CD8-positive, alpha-beta T cell (primary cell): ENCODE measurements at places on chromosomes 13 and 19.

DNA sequence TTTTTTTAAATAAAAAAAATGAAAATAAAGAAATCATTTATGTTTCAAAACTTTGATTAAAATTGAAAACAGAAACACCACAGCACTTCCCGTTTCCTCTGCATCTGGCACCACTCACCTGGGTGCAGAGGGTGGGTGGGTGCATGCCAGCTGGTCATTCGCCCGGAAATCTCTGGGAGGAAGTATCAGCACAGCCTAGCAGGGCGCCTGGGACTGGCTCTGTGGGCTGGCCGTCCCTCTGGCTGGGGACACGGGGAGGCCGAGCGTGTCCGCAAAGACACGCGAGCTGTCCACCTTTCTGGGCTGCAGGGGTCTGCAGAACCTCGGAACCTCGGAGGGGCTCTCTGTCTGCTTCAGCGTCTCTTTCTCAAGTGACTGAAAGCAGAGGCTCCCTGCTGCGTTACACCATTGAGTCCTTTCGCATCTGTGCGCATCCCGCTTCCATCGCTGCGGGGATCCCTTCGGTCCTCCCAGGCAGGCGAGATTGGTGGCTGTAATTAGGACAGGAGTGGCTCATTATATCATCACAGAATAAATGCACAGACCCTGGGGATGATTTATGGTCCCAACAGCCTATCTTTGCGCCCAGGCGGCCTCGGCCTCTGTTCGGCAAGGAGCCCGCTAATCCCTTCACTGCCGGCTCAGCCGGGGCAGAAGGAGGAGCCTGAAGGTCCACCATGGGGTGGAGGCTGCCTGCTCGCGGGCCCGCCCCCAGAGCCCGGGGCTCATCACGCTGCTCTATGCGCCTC is 17.2 kb downstream of the CRTC1 start:
- peak; percentile 47 for DNase-seq

- DNase-seq: no peak
These were observed 41.9 kb downstream of the RASA3 start for GRCh38 chr13:114090476-114090875.

GRCh38 chr13:36706755-36707154 is 32.9 kb downstream of the SERTM1 start:
- no peak for DNase-seq

GRCh38 chr13:110524541-110525257 is 36.8 kb downstream of the RAB20 start:
- no peak for DNase-seq

DNA sequence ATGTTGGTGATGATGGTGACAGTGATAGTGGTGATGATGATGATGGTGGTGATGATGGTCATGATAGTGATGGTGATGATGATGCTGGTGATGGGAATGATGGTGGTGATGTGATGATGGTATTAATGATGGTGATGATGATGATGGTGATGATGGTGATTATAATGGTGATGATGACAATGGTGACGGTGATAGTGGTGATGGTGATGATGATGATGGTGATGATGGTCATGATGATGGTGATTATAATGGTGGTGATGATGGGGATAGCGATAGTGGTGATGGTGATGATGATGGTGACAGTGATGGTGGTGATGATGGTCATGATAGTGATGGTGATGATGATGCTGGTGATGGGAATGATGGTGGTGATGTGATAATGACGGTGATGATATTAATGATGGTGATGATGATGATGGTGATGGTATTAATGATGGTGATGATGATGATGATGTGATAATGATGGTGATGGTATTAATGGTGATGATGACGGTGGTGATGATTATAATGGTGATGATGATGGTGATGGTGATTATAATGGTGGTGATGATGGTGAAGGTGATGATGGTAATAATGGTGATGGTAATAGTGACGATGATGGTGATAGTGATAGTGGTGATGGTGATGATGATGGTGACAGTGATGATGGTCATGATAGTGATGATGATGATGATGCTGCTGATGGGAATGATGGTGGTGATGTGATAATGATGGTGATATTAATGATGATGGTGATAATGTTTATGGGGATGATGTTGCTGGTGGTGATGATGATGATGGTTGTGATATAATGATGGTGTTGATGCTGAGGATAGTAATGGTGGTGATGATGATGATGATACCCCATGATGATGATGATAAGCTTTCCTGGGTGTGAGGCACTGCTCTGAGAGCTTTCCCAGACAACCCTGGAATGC is 7.7 kb downstream of the C13orf46 start:
- no peak for DNase-seq

- no peak for DNase-seq
These were observed 104.5 kb downstream of the NBEA start for GRCh38 chr13:35046587-35046986.

- DNase-seq: no peak
These were observed 43.4 kb upstream of the MAP3K10 start for GRCh38 chr19:40147693-40148347.

GRCh38 chr13:28953714-28954418 is 133.7 kb downstream of the MTUS2 start:
- DNase-seq: no peak
